IPS DF 6.9 (cell line): ENCODE measurements at places on chromosomes 2 and 18.

DNA sequence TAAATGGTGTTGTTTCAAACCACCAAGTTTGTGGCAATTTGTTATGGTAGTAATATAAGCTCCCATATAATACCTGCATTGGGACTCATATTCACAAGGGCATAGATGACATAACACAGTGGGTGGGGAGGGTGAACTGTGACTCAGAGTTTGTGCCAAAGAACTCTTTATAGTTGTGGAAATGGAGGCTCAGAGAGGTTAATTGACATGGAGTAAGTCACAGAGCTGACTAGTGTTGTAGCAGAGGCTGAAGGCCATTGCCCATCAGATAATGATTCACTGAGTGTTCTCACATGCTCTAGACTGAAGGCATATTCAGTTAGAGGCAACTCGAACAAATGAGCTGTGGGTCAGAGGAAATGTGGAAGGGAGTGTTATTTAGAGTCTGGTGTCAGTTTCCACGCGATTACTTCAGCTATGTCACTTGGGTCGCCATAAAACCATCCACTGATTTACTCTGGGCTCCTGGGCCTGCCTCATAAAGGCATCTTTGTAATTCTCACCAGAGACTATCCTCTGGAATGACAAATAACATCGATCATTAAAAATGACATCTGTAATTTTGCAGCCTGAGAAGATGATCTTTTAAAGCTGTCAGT is 264.7 kb downstream of the CCDC85A start:
- DNase-seq: no peak
- no peak overlapping the region for H3K4me3 ChIP-seq
- peaks cover 6% of the 10 kb centered on the region for H3K4me1 ChIP-seq
- no peak overlapping the region for H3K27ac ChIP-seq
- no peaks in the 10 kb centered on the region for H3K36me3 ChIP-seq

GRCh38 chr2:241215421-241215820 is 26.9 kb downstream of the ANO7 start:
- no peaks in the 10 kb centered on the region; the same call in none of the 2 replicates for H3K4me1 ChIP-seq
- H3K27ac ChIP-seq: no peak overlapping the region
- no peaks in the 10 kb centered on the region for H3K36me3 ChIP-seq

DNA sequence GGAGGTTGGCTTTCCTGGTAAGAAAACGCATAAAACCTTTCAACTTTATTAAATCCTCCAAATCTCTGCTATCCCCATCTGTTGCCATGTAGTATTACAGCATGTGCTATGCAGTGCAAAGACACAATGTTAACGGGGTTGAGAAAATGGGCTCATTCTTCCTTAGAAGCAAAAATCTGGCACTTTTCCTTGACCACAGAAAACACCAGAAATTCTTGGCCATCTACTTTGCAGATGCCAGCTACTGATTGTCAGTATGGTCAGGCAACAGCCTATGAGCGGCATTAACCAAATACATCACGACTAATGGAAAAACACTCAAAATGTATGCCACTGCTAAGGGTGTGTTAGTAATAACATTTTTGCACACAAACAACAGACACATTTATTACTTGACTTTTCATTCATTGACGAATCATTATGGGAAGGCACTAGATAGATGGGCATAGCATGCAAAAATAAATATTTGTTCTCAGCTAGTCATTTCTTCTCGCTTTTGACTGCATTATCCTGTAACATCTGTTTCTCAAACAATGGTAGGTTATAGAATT is 65.2 kb upstream of the CRIM1 start:
- H3K27ac ChIP-seq: no peak overlapping the region
- H3K36me3 ChIP-seq: no peaks in the 10 kb centered on the region
- no peaks in the 10 kb centered on the region for H3K27me3 ChIP-seq

GRCh38 chr2:57720728-57721627 is 325.6 kb upstream of the VRK2 start:
- H3K27me3 ChIP-seq: no peaks in the 10 kb centered on the region
- no peak overlapping the region for H3K27ac ChIP-seq
- H3K4me1 ChIP-seq: no peaks in the 10 kb centered on the region
- peak; percentile 71 for DNase-seq
- no peak overlapping the region for H3K4me3 ChIP-seq
- no peaks in the 10 kb centered on the region for H3K36me3 ChIP-seq

DNA sequence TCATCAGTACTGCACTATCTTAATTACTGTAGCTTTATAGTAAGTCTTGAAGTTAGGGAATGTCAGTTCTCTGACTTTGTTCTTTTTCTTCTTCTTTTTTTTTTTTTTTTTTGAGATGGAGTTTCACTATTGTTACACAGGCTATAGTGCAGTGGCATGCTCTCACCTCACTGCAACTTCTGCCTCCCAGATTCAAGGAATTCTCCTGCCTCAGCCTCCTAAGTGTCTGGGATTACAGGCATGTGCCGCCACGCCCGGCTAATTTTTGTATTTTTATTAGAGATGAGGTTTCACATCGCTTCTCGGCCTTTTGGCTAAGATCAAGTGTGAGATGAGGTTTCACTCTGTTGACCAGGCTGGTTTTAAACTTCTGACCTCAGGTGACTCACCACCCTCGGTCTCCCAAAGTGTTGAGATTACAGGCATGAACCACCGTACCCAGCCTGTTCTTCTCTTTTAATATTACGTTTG is 41.9 kb upstream of the TANC1 start:
- no peak overlapping the region for H3K27ac ChIP-seq
- no peaks in the 10 kb centered on the region for H3K27me3 ChIP-seq
- H3K4me1 ChIP-seq: no peaks in the 10 kb centered on the region; the same call in 1 of the 2 replicates
- DNase-seq: no peak
- H3K4me3 ChIP-seq: no peak overlapping the region
- no peaks in the 10 kb centered on the region for H3K36me3 ChIP-seq

DNA sequence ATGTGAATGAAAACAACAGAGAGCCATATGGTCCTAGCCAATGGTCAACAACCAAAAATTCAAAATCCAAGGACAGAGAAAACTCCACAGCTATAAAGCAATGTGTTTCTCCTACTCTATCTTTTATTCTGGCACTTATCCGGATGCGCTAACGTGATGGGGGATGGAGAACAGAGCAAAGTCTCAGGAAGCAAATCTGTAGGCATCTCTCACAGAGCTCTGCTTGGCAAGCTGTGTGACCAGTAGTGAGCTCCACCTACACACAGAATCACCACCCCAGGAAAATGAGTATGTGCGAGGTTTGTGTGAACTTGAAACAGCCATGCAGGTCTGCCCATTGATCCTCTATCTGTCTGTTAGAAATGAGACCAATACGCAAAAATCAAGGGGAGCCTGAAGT is 584.3 kb downstream of the BCL11A start:
- no peaks in the 10 kb centered on the region for H3K27me3 ChIP-seq
- H3K4me1 ChIP-seq: no peaks in the 10 kb centered on the region
- H3K4me3 ChIP-seq: no peak overlapping the region
- no peak for DNase-seq
